ENCODE measurements at places on chromosomes 4 and X.

DNA sequence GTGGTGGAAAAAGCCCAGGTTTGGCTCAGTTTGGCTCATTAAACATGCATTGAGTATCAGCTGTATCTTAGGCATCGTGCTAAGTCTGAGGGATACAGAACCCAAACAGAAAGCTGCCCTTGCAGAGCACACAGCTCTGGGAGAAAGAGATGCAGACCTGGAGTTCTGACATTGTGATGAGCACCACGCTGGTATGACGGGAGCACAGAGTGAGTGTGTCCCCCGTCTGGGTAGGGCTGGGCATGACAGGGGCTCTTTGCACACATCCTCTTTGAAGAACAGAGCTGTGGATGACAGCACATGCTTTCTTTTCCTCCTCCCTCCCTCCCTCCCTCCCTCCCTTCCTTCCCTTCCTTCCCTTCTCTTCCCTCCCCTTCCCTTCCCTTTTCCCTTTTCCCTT lies 52.2 kb downstream of the CLCN4 start:
- no peak for DNase-seq

- peak; percentile 41 for DNase-seq
Measured at GRCh38 chrX:54807524-54808108, at the start of gene MAGED2. TSS of gene MAGED2 (plus strand) at chrX:54807745. CDS start at chrX:54809332, 1,587 bp downstream.

- DNase-seq: no peak
Measured at GRCh38 chr4:152079543-152080293, 318.9 kb upstream of the GATB start.

DNA sequence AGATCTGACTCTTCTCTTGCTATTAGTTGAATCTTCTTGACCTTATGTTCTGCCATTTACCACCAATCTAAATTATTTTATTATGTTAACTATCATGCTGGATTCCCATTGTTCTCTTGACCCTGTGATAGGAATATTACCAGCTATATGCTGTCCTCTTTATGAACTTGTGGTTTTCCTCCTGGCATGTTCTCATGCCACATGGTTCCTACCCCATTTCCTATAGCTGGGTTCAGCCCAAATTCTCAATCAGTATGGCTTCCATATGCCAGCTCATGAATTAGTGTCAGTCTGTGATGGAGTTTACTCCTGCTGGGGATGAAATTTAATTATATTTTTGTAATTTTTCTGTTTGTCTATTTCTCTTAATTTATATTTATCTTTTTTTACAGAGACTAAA lies 430.5 kb downstream of the SMARCA1 start:
- DNase-seq: no peak

DNA sequence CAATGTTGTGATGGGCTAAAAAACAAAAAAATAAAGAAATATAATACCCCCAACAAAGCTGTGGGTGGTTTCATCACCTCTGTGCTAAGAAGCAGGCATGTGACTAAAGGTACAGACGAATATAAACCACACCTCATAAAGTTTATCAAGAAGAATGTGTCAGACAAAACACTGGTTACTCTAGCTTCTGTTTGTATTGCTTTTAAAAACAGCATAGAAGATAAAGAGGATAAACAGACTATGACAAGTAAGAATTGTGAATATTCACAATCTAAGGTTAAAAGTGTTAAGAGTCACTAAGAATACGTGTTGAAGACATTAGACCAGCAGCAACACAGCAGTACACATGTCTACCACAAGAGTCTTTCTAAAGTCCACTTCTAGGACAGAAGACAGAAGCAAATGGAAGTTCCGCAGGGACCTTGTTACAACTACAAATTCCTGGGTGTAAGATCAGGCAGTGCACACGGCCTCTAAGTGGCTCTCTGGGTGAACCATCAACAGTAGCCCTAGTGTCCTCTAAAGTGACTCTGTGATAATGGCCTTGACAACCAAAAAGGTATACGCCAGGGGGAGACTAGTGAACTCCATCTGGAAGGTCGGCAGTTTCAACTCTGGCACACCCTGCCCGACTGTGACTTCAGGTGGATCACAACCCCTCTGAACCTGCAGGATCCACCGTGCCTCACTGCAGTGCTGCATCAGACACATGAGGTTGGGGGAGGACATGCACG lies 8.3 kb upstream of the FGFBP2 start:
- DNase-seq: no peak

DNA sequence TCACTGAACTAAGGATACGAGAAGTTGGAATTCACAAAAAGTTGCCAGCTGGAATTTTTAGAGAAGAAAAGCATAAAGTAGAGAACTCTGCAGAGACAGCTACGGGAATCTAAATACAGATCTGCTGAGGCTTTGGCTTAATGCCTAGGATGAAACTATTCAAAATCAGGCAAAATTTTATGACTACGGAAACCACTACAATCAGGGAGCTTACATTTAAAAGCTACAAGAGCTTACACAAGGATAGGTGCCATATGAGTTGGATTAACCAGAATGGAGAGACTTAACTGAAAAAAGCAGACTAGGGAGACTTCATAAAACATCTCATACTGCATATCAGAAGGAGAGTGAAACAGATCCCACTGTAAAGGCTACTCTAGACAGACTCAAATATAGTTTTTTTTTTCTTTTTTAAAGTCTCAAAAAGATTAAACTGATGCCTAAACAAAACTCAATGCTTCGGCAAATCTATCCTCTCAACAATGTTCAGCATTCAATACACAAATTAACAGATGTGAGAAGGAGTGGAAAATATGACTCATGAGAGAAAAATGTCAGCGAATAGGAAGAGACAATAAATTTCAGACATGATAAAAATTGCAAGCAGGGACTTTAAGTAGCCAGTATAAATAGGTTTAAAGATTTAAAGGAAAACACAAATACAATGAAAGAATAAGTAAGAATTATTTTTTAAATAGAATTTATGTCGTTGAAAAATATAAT lies 586.1 kb downstream of the FSTL5 start:
- peak; percentile 78 for DNase-seq

- no peak for DNase-seq
Measured at GRCh38 chr4:145760961-145761929, 81.3 kb downstream of the C4orf51 start.

- DNase-seq: no peak
Measured at GRCh38 chr4:70300215-70300614, 34.6 kb upstream of the CABS1 start.

GRCh38 chr4:56764775-56765174 lies 56.7 kb downstream of the SPINK2 start:
- peak; percentile 82 for DNase-seq

DNA sequence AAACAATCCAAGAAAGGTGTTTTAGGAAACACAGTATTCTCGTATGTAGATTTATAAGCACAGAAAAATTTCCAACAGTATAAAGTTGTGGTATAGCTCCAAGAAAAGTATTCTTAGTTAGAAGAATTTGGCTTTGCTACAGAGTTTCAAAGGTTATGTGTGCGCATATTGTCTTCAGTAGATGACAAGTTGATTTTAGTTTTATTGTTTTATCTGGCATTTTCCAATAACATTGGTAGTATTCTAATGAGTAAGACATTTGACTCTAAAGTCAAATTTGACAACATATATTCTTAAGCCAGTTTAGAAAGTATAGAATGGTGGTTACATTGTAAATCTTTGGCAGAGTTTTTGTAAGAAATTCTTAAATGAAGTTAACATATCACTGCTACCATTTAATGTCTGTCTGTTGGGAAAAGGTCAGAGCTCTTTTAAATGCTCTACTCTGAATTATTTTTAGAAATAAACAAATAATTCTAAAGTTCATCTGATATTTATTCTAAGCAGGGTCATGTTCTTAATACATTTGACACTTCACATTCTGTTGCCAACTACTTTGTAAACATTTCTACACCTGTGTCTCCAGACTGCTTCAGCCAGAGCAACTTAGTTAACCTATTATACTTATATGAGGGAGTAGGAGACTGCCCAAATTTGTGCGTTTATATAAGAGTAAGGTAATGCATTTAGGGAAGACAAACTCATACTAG lies 30.0 kb downstream of the CLCN3 start:
- no peak for DNase-seq

DNA sequence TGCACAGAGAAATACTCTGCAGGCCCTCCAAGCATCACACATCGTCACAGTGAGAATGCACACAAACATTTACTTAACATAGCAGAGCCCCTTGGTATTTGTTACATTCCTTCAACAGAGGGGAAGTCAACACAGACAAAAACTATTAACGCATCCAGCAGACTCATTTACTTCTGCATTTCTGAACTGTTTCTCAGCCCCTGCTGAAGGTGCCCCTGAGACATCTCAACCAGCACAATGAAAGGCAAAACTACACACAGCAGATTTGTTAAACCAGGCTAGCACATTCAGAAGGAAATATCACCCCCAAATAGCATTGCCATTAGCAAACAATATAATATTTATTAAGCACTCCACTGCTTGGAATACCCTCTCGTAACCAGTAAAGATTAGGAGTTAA lies 367.0 kb downstream of the RAB28 start:
- no peak for DNase-seq
